ENCODE measurements at places on chromosomes 6 and 20.

DNA sequence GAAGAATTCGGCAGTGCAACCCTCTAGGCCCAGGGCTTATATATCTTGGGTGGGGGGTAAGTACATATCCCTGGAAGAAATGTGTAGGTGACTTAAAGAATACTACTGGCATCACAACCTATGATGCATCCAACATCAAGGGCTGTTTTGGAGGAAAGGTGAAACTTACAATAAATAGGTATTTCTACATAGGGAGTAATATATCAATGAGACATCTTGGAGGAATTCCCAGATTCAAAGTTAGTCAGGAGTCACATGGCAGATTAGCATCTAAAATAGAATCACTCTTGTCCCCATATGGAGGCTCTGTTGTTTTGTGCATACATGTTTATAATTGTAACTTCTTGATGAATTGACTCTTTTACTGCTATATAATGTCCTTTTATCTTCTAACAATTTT, 375.5 kb downstream of the PAX1 start:
- no peak for DNase-seq

DNA sequence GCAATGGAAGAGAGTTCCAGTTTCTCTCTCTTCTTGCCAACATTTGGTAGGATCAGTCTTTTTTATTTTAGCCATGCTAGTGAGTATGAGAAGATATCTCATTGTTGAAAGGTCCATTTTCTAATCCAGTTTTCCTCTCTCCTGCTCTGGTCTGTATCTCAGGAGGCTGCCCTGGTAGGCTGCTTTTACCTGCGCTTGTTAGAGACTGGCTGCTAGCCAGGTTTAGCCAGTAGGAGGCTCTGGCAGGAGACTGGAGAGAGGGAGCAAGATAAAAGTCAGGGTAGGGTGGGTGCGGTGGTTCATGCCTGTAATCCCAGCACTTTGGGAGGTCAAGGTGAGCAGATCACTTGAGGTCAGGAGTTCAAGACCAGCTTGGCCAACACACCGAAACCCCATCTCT, 68.6 kb upstream of the FOXP4 start:
- no peak for DNase-seq

DNA sequence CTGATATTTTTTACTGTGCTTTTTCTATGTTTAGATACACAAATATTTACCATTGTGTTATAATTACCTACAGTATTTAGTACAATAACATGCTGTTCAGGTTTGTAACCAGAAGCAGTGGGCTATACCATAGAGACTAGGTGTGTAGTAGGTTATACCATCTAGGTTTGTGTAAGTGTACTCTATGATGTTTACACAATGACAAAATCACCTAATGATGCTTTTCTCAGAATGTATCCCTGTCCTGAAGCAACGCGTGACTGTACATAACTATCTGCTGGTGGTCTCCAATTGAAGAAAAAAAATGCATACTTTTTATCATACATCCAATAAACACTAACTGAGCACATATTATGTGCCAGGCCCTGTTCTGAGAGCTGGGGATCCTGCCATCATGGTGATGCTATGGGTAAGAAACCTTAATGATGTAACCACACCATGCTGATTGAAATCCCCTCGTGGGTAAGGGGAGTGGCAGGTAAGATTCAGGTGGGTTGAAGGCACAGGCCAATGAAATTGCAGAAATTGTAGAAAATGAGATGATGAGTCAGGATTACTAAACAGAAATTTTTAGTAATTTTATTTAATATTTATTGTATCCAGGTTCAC, 76.8 kb downstream of the FYN start:
- no peak for DNase-seq

DNA sequence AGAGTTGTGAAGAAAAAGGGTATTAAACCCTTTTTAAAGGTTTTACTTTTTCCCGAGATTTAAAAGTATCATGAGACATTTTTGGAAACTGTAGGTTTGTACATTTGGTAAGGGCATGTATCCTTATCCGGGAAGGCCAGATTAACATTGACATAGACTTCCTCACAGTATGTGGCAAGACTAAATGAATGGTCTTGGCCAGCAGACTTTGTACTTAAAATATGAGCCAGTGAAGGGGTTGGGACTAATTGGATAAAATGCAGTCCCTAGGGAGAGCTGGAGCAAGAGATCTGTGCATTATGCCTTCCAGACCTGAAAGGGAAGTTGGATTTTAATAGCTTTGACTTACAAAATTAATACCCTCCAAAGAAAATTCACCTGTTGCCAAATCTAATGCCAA, 60.4 kb upstream of the CCN2 start:
- DNase-seq: no peak

DNA sequence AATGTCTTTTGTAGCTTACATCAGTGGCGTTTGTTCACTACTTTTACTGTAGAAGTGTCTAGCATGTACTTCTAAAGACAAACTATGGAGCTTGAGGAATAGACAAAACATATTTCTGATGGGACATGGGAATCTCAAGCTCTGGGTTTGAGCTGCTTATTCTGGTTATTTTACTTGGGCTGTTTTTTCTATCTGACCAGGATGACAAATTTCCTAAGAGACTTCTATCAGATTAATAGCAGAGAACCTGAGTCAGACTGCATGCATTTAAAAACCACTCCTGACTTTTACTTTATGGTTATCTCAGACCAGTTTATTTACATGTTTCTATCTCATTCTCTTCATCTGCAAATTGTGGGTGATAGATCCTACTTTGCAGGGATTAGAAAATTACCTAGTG, 1282.3 kb upstream of the GJE1 start:
- no peak for DNase-seq

- no peak for DNase-seq
Observed at GRCh38 chr6:160349814-160350350, 1.7 kb downstream of the SLC22A3 start.

- DNase-seq: no peak
Observed at GRCh38 chr20:43843096-43843964, 71.3 kb upstream of the TOX2 start.

DNA sequence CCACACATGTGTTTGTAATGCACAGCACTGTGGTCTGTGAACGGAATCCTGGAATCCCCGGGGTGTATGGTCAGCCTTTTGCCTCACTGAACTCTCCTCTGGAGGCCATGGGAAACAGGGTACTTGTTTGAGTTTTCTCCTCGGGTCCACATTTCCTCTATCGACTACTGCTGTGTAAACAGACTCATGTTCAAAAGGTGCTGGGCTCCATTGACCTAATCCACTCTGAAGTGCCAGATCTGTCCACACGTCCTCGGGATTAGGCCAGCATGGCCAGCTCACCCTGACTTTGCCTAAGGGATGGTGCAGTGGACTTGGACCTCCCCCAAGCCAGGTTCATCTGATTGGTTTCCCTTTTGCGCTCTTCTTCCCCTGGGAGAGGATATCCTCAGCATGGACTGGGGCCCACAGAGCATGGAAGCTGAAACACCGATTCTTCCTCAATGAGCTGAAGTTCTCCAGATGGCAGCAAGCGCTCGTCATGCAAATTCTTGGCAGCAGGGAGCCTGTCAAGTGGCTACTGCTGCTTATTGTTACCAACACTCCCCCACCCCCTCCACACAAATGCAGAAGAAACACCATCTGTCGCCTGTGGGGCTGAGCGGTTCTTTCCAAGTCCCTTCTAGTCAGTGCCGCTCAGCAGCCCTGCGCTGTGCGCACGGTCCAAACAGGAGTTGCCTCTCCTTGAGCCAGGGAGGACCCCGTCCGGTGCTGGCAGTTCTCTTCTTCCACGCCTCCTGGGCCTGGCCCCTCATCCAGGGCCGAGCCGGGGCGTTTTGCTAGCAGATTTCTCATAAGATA, 292.6 kb upstream of the MARCKS start:
- no peak for DNase-seq

DNA sequence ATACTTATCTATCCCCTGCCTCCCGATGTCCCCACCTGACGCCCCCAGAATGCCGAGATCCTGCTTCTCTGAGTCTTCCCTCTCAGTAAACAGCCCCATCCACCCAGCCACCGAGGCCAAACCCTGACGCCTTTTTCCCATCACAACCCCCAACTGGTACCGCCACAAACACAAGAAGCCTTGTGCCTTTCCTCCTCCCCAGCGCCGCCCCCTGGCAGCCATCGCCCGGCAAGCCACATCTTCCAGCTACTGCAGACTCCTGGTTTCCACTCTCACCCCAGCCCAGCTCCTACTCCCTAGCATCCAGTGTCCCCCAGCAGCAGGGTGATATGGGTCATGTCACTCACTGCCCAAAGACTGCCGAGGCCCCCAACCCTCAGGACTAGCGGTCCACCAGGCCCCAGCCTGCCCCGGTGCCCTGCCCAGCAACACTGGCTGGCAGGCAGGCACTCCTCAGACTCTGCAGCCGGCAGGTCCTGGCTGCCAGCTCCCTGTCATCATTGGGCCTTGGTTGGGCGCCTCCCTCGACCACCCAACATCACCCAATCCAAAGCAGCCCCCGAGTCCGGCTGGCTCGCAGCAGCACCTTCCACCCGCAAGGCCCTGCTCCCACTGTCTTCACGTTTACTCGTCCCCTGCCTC, 11.2 kb downstream of the TCFL5 start:
- DNase-seq: no peak

DNA sequence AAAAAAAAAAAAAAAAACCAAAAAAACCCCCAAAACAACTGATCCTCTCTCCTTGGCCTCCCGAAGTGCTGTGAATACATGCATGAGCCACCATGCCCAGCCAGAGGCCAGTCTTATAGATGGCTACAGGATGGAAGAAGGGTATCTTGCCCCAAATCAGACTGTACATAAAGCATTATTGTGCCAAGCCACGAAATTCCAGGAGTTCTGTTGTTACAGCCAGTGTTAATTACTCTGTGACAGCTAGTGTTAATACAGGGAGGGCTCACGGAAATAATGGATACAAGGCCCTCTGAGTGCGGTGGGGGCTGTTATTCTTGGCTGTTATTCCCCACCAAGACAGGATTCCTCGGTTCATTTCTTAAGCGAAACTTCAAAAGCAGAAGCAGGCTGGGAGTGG, 1.4 kb upstream of the CLPSL2 start:
- DNase-seq: no peak

- no peak for DNase-seq
Observed at GRCh38 chr6:90631046-90631445, 44.2 kb upstream of the MAP3K7 start.

DNA sequence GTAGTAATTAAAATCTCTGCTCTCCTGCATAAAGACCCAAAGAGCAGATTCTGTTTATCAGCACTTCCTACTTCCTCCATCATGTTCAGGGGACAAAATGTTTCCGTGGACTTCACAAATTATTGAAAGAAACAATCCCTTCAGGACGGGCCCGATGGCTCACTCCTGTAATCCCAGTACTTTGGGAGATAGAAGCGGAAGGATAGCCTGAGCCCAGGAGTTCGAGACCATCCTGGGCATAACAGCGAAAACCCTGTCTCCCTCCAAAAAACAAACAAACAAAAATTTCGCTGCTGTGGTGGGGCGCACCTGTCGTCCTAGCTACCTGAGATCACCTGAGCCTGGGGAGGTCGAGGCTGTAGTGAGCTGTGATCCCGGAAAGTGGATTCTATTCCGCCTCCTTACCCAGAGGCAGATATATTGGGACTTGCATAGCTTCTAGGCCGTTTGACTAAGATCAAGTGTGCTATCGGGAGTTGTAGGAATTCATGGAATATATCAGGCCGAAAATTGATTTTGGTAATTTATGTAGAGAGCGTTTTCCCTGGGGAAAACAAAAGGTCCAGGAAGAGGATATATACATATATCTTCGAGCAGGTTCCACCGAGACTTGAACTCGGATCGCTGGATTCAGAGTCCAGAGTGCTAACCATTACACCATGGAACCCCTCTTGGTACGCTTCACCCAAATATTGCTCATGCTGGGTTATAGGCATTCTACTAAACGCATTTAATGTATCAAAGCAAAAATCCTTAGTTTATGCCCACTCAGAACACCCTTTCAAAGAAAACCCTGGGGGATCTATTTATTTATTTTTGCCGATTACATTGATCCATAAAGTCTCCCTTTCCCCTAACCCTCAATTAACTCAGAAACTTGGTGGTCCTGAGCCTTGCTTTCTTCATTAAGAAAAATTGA, 74.5 kb upstream of the ZNF184 start:
- no peak for DNase-seq

DNA sequence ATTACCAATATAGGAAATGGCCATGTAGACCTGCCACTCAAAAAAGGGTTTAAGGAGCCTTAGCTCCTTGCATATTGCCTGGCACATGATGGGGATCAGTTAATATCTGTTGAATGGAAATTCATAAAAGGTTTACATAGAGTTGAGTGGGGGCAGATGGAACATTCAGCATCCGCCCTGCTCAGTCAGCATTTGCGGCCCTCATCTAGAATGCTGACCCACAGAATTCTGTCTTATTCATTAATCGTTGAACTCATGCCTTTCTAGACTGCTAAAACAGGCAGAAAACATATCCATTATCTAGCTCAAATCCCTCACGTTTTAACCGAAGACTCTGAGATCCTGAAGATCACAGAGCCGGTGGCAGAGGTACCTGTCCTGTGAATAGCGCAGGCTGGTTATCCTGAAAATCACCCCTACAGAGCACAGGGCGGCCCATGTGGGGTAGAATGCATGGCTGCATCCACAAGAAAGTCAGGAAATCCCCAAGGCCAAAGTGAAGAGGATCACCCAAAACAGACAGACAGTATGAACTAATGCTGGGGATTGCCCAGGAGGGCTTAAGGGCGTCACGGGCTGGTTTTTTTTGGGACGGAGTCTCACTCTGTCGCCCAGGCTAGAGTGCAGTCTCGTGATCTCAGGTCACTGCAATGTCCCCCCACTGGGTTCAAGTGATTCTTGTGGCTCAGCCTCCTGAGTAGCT, 59.9 kb downstream of the CNBD2 start:
- DNase-seq: no peak

DNA sequence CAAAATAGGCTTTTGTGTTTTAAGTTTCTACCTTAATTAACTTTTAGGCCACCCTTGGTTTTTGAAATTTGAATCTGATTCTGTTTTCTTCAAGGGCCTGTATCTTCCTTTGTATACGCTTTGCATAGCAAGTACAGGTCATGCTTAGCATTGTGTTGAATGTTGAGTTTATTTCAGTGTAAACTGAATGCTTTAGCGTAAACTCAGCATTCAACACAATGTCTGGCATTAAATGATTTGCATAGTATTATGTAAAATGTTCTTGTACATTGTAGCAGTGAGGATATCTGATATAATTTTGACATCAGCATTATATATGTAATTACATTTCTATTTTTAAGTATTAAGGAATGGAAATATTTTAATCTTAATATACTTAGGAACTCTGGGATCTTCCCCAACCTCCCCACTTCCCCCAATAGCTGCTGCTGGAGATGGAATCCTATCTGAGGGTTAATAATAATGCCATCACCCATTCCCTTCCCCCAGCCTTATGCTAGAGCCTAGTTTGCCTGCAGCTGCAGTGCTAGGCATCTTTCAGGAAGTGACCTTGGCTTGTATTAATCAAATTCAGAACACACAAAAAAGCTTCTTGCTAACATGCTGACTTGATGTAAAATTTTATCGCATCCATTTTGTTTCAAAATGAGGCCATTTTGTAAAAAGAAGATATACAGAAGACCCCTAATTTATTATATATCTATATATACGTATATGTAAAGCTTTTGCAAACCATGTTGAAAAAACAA, 73.1 kb downstream of the NCOA3 start:
- no peak for DNase-seq

DNA sequence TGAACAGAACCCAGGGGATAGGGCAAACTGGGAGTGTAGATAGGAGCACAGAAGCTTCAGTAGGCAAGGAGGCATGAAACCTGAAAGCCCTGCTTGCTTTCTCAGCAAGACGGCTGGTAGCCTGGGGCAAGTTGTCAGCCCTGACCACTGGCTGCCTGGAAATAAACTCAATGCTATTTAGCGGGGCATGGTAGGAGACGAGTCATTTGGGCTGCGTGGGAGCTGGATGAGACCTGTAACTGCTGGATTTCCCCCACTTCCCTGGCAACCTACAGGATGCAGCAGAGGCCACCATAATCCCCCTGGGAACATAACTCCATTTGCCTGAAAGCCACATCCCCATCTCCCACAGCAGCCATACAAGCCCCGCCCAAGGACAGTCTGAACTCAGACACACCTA, 332.6 kb upstream of the TBX18 start:
- no peak for DNase-seq

Measured in activated CD8-positive, alpha-beta memory T cell treated with anti-CD3 and anti-CD28 coated beads for 1 hour (primary cell).